ENCODE measurements at places on chromosomes 13 and 19.

- no peak for DNase-seq
Observed at GRCh38 chr13:20401931-20402856, 123.5 kb downstream of the CRYL1 start.

DNA sequence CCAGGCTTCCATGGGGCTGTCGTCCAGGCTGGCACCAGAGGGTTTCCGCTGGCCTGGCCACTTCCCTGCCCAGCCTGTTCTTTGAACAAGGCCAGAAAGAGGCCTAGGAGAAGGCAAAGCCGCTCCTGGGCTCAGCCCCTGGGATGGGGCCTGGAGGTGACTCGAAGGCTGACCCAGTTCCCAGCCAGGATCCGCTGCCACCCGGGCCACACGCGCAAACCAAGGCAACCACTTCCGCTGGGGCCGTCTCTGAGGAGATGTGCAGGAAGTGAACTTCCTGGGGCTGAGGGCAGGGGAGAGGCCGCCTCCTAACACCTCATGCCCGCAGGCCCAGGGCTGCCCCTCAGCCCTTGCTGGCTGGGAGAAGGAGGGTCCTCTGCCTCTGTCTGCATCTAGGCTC is 15.2 kb downstream of the PLEKHF1 start:
- no peak for DNase-seq

DNA sequence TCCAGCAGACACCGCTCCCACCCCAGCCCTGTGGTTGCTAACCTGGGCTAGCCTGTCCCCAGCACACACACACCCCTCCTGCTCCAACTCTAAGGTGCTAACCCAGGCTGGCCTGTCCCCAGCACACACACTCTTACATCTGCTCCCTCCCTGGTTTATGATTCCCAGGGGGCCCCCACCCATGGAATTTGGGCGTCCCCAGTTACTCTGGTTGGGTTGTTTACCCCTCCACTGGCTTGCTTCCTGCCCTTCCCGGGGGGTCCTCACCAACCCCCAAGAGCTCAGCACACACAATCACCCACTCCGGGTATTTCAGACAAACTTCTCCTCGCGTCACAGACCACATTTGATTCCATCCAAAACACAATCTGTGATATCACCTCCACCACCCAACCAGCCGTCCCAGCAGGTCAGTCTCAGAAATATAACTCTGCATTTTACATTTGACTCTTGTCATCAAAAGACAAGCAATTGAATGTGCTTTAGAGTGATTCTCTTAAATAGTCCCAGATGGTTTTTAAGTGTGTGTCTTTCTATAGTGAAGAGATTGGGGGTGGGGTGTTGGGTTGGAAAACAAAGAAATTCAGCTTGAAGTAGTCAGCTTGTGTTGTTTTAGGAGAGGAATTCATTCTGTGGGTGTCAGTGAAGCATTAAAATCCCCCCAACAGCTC is 20.1 kb downstream of the COL4A2 start:
- peak; percentile 82 for DNase-seq

DNA sequence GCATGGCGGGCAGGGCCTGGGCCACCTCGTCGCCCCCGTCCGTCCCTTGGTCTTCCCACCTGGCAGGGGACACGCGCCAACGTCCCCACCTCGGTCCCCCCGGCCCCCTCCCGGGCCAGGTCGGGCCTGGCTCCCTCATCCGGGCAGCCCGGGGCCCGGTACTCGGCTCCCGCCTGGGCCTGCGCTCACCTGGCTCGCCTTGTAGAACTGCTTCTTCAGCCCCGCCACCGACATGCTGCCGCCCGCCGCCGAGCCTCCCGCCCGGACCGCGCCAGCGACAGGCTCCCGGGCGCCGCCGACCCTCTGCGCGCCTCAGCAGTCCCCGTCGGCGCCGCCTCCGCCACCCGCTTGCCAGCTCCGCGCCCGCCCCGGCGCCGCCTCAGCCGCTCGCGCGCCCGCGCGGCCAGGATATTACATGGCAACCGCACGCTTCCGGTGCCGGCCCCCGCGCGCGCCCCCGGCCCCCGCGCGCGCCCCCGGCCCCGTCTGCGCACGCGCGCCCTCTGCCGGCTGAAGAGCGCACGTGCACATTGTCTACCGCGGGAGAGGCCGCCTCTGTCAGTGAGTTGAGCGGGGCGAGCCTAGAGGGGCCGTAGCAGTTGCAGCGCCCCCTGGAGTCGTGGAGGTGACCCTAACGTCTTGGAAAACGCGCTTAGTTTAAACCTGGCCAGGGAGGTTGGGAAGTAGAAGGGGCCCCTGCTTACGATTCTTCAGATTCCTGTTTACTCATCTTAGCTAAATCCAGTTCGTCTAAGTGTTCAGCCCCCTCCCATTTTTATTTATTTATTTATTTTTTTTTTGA is at the start of gene SH3GL1:
SH3GL1 (minus strand) TSS at position 413 of the 802 bp plus-strand sequence; CDS start at position 234, 179 bp downstream.
- peak; percentile 71 for DNase-seq

GRCh38 chr19:45643927-45644771 is 5.0 kb upstream of the EML2 start:
- DNase-seq = no peak

- no peak for DNase-seq
Observed at GRCh38 chr13:48108106-48108505, 13.2 kb upstream of the MED4 start.

DNA sequence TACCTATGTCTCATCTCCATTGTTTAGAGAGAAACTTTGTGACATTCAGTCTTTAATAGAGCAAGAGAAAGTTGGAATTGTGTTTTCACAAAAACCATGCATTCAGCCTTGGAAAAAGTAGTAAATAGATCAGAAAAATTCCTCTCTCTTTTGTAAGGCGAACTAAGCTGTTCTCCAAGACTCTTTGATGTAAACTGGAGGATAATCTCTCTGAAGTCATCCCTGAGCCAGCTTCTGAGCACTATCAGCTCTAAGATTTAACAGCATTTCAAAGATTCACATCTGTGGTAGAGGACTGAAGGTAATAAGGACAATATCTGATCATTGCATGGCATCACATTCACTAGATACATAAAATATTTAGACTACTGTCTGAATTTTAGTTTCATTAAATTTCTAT is 904.6 kb upstream of the ATXN8OS start:
- no peak for DNase-seq

DNA sequence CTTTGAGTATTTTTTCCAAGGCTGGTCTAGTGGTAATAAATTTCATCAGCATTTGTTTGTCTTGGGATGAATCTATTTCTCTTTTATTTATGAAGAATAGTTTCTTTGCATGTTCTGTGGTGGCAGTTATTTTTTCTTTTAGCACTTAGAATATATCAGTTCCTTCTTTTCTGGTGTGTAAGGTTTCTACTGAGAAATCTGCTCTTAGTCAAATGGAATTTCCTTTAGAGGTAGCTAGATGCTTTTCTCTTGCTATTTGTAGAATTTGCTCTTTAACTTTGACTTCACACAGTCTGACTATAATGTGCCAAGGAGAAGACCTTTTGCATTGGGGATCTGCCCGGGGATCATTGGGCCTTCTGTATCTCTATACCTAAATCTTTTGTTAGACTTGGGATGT is 4.1 kb upstream of the SIGLEC6 start:
- no peak for DNase-seq

- DNase-seq = no peak
Observed at GRCh38 chr13:20633802-20634201, 66.8 kb downstream of the IFT88 start.

GRCh38 chr13:111480503-111480902 is 160.1 kb downstream of the TEX29 start:
- no peak for DNase-seq

- DNase-seq = no peak
Observed at GRCh38 chr19:51108805-51109146, 567 bp upstream of the CTU1 start.

GRCh38 chr13:51317262-51317661 is 22.2 kb upstream of the SERPINE3 start:
- DNase-seq = peak; percentile 10

GRCh38 chr19:16184665-16185122 is 516 bp upstream of the FAM32A start:
- no peak for DNase-seq

DNA sequence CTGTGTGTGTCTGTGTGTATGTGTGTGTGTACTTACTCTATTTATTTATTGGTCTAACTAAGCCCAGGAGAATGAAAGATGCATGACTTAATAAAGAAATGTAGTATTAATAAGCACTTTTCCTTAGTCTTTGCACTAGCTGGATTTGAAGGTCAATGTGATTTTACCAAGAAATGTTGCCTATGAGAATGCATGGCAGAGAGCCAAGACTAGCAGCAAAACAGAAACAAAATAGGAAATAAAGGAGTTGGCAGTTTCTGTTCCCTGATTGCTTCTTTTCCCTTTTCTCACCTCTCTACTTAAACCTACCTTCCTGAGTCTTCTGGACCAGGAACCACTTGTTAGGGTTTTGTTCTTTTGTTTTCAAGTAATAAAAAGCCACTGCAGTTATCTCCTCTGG is 286.1 kb downstream of the KCTD12 start:
- no peak for DNase-seq

DNA sequence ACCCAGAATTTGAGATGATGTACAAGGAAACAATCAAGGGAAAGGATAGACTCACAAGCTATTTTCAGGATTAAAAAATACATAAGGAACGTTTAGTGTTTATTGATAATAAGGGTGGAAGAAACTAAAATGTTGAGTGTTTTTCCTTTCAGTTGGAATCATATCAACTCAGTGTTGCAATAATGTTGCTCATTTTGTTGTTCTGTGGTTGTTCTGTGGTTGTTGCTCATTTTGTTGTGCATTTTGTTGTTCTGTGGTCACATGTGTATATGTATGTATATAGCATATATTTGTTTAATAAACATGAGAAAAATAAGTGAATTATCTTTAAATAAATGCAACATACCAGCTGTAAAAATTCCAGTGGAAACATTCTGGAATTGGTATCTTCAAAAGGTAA is 262.4 kb upstream of the SPRY2 start:
- no peak for DNase-seq

- DNase-seq = no peak
Observed at GRCh38 chr13:39306639-39307589, 268.7 kb downstream of the NHLRC3 start.

DNA sequence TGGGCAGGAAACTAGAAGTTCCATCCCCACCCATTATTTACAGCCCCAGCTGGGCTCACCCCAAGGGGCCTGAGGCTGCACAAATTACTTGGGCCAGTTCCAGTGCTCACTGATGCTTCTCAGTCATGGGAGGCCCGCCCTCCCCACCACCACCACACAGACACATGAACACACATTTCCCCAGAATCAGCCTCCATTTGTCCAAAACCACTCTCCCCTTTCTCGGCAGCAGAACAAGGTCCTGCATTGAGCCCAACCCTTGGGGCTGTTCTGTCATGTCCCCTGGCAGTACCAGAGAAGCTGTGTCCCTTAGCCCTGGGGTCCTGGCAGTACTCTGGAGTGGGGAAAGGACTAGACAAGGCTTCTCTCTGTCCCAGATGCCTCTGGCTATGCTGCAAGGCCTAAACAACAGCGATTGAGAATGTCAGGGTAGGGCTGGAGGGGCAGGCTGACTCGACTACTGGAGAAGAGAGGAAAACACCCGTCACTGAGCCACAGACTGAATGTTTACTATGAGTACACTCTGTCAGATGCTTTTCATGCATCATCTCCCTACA is 21.8 kb downstream of the SAMD4B start:
- no peak for DNase-seq

- no peak for DNase-seq
Observed at GRCh38 chr13:91699863-91700262, 301.4 kb downstream of the GPC5 start.

- no peak for DNase-seq
Observed at GRCh38 chr19:33928458-33928950, 131.8 kb downstream of the KCTD15 start.

DNA sequence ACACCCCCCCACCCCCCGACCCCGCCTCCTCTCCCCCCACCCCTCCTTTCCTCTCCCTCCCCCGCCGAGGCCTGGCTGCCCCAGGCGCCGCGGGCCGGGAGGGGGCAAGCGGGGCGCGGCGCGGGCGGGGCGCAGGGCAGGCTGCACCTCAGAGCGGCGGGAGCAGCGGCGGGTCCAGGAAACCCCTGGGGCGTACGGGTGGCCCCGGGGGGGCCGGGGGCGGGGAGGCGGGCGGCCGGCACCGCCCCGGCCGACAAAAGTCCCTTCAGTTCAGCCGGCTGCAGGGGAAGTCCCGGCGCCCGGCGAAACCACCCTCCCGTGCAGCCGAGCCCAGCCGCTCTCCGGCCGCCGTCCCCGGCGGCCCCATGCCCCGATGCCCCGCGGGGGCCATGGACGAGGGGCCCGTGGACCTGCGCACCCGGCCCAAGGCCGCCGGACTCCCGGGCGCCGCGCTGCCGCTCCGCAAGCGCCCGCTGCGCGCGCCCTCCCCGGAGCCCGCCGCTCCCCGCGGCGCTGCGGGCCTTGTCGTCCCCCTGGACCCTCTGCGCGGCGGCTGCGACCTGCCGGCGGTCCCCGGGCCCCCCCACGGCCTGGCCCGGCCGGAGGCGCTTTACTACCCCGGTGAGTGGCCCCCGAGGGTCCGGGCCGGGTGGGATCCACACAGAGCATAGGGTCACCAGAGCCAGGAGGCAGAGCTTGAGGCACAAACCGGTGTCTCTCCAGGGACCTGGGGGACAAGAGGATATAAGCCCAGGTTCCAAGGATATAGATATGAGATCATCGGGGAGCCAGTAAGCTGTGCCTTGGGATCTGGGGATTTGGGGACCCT is at the start of gene BCL3:
BCL3 (plus strand) TSS at position 283 of the 829 bp plus-strand sequence; CDS start at position 366, 83 bp downstream.
- DNase-seq = no peak

GRCh38 chr13:102190930-102191329 is 210.9 kb downstream of the FGF14 start:
- no peak for DNase-seq

DNA sequence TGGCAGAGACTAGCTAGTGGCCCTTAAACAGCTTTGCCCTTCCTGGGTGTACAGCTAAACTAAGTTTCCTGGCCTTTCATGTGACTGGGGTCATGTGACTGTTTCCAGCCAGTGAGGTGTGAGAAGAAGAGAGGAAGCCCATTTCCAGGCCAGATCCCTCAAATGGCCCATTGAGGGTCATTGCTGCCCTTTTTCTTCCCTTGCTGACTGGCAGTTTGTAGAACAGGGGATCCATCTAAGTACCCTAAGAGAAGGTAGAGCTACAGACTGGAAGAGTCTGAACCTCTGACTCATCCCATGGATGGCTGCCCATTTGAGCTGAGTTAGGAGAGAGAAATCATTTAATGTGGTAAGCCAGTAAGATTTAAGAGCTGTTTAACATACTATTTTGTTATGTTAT is 2.8 kb downstream of the SWSAP1 start:
- peak; percentile 85 for DNase-seq

Measured in fibroblast of skin of left biceps (primary cell).